ENCODE measurements at places on chromosomes 4 and X.

GRCh38 chr4:172232966-172233365 is 419.8 kb downstream of the GALNTL6 start:
- DNase-seq: no peak

DNA sequence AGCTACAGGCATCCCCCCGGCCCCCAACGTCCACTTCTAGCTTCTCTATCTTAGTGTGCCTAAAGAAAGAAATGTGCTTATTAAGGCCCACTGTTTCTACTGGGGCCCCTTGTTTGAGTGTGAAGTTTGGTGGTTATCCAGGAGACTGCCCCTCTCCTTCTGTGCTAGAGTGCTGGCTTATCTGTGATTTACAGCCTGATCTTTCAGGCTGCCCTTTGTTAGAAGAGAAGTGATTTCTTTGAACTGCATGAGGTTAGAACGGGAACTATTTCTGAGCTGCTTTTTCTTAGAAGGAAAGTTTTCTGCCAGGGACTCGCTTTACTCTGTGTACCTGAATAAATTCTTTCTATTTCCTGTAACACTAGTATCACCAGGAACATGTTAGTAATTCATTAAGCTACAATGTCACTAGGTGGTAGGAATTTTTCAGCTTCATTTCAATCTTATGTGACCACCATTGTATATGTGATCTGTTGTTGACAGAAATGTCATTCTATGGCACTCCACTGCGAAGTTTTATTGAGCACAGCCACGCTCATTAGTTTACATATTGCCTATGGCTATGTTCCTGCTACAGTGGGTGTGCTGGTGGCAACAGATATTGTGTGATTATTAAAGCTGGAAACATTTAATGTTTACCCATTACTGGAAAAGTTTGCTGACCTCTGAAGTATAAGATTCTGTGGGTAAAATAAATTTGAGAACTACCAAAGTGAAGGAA is 193.8 kb upstream of the CXorf51B start:
- no peak for DNase-seq

GRCh38 chr4:138609943-138610350 is 367.8 kb upstream of the SLC7A11 start:
- no peak for DNase-seq

DNA sequence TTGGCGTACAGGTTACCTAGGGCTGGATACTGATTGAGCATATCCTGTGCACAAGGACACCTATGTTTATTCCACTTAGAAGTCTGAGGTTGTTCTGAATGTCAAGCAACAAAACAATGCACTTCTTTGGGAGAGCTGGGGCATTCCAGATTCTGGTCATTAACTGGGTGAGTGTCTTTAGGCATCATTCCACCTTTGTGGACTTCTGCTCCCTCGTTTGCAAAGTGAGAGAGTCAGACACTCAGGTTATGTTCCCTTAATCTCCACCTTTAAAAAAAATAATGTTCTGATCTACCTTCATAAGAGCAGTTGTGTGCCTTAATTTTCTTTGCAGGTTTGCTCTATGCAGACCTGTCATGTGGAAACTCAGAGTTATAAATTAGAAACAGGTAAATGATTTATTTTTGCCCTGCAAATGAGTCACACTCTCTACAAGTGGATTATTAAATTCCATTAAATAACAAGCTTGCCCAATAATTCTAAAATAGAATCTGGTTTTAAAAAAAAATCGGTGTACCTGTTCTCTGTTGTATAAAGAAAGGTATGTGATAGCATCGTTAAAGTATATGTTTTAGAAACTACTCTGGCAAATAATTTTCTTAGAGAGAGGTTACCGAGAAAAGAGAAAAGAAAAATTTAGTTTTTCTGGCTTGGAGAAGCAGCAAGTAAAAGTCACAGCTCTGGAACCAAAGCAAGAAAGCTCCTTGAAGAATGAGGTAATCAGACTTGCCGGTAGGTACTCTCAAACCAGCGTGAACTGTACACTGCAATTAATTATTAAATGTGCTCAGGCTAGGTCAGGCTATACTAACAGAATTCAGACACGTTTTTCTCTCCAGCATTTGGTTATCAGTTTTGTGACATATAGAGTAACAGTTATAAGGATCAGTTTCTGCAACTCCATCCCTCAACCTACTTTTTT is 93.2 kb downstream of the SORBS2 start:
- no peak for DNase-seq

GRCh38 chrX:111337067-111337637 is 66.9 kb upstream of the CAPN6 start:
- DNase-seq: no peak

DNA sequence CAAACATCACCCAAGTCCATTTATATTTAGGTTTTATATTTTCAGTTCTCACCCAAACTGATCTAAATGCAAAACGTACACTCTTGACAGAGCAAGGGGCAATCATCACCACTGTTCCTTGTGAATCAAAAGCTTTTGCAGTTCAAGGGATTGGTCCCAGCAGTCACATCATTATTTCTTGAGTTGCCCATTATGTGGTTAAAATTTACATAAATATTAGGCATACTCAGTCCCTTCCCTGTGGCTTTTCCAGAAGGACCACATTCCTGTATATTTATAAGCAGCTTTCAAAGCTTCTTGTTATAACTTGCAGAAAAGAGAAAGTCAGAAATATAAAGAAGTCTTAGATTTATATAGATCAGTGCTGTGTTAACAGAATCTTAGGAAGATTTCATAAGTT is 224.4 kb downstream of the CLCN4 start:
- DNase-seq: no peak

GRCh38 chr4:169225058-169225751 is 45.6 kb downstream of the SH3RF1 start:
- no peak for DNase-seq

- DNase-seq: no peak
Observed at GRCh38 chr4:145351162-145351561, 130.5 kb upstream of the SMAD1 start.

- no peak for DNase-seq
Observed at GRCh38 chrX:19046343-19047215, 62.7 kb upstream of the PHKA2 start.

All from hematopoietic multipotent progenitor cell treated with erythropoietin and hydrocortisone succinate and interleukin-3 and kit ligand, for 15 days (in vitro differentiated cells).